ENCODE measurements at places on chromosomes 5 and 9.
A peak's percentile ranks its signal among the peaks of the same experiment; 100 is the strongest.

GRCh38 chr9:136493567-136493971 is 10.7 kb upstream of the SEC16A start:
- no peak for DNase-seq

- DNase-seq = no peak
Observed at GRCh38 chr5:51746023-51746422, 362.8 kb downstream of the ISL1 start.

- no peak for DNase-seq
Observed at GRCh38 chr9:9214066-9214465, 1398.7 kb downstream of the PTPRD start.

- DNase-seq = no peak
Observed at GRCh38 chr5:119036101-119036762, 34.7 kb upstream of the DMXL1 start.

GRCh38 chr5:100852988-100853449 is 50.1 kb downstream of the ST8SIA4 start:
- DNase-seq = no peak

GRCh38 chr9:97038611-97039513 is at the start of gene CTSV:
Gene CTSV (minus strand): TSS chr9:97039142. CDS start chr9:97038043, 1,099 bp downstream.
- peak; percentile 82 for DNase-seq

DNA sequence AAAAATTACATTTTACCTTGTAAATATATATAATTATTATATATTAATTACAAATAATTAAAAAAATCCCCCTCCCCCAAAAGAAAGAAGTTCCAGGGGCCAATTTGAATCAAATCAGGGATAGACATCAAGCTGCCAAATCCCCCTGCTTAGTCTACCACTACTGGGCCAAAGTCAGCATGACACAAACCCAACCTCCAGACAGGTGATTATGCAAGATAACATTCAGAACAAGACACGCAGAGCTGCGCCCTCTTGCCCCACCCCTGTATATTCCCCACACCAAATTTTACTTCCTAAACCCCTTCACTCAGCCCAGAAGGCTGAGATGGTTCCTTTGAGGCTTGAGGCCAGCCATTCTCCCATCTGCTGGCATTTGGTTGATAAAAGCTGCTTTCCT is 2059.1 kb upstream of the CDH6 start:
- DNase-seq = no peak

DNA sequence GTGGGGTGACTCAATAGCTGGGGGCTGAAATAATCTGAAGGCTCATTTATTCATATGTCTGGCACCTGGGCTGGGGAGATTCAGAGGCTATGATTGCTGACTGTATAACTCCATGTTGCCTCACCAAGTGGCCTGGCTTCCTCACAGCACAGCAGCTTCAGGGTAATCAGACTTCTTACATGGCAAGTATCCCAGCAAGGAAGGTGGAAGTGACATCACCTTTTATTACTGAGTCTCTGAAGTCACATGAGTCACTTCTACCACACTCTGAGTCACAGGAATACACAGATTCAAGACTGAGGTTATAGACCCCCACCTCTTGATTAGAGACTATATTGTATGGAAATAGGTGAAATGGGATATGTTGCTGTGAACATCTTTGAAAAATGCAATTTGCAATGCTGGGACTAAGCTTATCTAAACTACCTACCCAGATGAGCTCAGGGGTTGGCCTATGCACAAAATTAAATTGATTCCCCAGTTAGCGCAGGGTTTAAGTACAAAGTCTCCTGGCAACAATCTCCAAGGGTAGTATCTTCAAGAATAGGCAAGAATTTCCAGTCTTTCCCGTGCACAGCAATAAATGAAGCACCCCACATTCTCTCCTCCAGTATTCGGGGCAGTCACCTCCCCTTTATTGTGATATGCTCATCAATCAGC is 553.1 kb downstream of the LRRC70 start:
- no peak for DNase-seq

DNA sequence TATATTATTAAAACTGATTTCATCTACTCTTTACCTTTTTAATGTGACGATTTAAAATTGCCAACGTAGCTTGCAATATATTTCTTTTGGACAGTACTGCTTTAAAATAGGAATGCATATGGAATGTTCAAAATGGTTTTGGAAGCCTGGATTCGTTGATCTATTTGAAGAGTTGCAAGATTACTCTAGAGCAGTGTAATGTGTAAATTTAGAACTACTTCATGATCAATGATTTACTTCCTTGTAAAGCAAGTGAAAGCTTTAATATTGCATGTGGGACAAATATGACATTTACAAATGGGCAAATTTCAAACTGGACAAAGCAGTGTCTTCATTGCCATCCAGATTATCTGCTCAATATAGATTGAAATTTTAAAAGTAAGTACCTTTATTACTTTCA is 38.3 kb downstream of the PARP8 start:
- DNase-seq = no peak

DNA sequence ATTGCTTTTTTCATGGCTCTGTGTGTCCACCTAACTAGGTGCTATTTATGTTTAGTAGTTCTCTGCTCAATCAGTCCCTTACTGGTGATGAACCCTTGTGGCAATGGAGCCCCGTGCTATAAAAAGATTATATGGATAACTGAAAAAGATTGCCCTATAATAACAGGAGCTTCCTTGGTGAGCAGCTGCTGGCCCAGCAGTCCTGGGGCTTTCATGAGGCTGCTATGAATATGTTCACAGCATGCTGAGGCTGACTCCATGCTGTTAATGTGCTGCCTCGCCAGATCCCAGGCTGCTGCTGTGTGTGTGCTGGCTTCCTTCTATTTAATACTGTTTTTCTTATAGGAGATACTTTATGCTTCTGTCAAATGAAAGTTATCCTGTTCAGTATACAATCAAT is 357.5 kb downstream of the TAF11L14 start:
- no peak for DNase-seq

- DNase-seq = no peak
Observed at GRCh38 chr5:74822288-74822687, 43.9 kb downstream of the FAM169A start.

DNA sequence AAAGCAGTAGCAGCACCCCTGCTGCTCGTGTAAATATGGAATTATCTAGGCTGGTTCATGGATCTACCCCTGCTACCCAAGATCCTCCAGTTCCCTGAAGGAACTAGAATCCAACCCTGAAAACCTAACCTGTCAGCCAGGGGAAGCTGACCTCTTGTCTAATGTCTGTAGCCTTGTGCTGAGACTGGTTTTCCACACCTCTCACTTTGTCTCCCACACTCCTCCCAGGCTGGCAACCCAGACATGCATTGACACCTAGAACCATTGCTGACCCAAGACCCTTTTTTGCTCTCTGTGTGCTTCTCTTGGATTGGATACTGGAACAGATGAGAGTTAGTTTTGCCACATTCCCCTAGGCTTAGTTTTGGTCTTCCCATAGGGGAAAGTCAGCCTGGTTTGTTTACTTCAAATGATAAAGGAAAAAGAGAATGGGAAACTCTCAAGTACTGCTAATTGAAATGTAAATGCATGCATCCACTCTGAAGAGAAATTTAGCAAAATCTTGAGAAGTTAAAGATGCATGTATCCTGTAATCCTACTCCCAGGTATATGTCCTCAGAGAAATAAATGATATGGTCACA is 36.6 kb upstream of the NR4A3 start:
- no peak for DNase-seq

- no peak for DNase-seq
Observed at GRCh38 chr5:68435611-68436010, 220.1 kb downstream of the PIK3R1 start.

DNA sequence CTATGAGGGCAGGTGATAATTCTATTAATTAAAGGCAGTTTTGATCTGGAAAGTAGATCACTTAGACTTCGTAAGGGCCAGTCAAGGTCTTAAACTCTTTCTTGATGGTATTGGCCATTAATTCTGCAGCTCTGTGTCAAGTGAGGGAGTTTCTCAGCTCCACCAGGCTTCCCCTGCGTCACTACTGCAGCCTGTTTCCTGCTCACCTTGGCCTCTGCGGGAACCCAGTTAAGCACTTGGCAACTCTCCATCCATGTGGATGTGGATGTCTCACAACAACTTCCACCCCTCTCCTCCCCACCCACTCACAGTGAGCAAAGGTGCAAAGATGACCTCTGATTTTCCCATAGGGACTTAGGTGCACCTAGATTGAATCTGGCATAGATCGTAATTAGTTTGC is 191.6 kb downstream of the PLK2 start:
- DNase-seq = no peak

DNA sequence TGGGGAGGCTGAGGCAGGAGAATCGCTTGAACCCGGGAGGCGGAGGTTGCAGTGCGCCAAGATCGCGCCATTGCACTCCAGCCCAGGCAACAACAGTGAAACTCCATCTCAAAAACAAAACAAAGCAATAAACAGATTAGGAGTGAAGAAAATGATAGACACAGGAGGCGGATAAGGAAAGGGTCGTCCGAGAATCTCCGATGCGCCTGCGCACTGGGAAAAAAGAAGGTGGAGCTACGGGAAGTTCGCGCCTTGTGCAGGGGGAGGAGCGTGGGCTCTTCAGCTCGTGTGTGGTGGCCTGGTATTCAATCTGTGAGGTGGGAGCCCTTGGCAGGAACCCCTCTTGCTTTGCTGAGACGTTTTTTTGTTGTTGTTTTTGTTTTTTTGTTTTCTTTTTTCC is 47.3 kb downstream of the GNA14 start:
- DNase-seq = no peak

DNA sequence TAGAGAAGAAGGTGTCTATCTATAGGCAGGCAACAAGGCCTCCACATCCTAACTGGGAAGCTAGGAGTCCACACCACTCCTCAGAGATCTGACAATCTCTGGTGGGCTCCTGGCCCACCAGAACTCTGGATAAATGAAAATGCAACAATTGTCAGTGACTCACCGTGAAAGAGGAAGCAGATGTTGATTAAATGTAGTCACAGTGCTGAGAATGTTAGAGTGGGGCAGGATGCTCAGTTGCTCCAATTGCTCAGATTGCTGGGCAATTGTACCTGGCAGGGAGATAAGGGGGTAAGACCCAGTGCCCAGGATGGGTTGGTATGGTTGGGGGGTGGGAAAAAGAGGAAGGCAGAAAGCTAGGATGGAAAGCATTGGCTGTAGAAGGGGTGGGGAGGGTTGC is 4.3 kb downstream of the CCL19 start:
- no peak for DNase-seq

DNA sequence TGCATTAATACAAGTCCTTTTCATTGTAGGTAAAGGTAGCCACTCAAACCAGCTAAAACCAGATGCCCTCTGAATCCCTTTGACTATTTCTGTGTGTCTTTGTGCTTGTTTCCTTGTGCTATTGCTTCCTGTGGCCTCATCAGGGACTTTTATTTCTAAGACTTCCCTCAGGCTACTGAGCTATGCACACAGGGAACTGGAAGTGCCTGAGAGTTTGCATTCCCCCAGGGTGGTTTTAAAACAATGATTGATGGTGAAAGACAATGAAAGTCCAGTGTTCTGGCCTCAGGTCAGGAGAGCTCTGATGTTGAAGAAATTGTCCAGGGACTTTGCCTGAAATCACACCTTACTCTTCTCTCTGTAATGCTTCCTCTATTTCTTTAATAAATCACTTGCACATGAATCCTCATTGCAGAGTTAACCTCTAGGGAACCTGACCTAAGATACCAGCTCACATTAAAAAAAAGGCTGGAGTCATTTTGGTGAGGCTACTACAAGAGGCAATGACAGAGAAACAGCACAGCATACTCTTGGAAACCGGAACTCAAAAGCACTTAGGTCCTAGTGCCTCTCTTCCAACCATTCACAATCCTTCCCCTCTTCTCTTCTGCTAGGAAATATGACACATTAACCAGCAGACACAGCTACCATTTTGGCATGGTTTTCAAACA is 158.1 kb upstream of the NREP start:
- no peak for DNase-seq

DNA sequence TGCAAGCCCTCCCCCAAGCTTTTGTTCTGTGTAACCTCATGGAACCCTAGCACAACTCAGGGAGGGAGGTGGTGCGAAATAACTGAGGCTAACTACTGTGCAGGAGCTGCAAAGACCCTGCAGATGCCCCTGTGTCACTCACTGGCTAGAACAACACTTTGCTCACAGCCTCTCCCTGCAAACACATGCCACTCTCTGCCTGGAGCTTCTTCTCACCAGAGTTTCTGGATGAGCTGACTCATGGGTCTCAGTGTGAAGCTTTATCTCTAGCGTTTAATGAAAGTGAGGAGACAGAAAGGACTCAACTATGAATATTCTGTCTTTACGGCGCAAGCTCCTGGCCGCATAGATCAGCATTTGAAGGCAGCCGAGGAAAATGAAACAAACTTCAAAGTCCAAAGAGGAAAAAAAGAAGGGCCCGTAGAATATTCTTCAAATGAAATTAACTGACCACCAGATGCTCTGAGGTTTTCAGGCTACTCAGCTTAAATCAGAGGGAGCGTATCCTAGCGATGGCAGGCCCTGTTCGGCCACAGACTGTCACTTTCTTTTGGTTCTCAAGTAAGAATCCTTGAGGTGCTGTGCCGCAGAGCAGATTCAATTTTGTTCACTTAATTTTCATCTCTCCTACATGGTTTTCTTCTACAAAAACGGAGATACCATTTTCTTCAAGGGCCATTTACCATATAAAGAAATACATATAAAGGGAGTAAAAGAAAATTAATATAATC is 77.7 kb upstream of the TAS2R1 start:
- no peak for DNase-seq

DNA sequence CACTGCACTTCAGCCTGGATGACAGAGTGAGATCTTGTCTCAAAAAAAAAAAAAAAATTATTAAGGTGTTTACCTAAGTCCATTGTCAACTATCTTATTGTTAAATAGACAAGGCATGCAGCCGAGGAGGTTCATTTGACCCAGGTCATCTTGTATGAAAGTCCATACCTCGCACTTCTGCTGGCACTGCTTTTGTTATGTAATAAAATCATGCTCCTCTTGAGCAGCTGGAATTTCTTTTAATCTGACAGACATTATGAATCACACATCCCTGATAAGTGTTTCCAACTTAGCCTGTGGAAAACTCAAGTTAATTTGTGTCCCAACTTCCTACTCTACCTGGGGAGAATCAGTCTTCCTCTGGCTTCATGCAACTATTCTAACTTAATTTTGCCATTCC is 315.6 kb upstream of the KLF4 start:
- DNase-seq = no peak

- no peak for DNase-seq
Observed at GRCh38 chr9:73179589-73179988, 27.9 kb downstream of the ANXA1 start.

GRCh38 chr9:87678650-87679355 is 47.1 kb upstream of the CTSL start:
- no peak for DNase-seq

GRCh38 chr5:7753596-7753995 is 97.3 kb downstream of the CFAP90 start:
- DNase-seq = no peak

- no peak for DNase-seq
Observed at GRCh38 chr5:88883059-88883835, at the start of gene MEF2C. Gene MEF2C (minus strand): TSS chr5:88883184. CDS start chr5:88823788, 59,396 bp downstream.

DNA sequence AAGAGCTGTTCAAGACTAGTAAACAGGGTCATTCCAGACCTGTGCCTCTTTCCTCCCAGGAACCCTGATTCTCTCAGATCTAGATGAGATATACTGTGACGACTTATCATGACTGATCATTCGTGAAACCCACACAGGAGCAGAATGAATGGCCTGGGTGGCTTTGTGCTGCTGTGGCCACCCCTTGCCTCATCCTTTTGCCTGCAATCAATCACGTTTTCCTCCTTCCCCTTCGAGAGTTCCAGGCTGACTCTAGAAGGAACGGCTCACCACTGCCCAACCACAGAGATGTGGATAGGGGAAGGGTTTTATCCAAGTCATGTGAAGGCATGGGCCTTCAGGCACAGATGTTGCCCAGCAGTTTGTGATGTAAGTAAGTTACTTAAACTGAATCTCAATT is 5.8 kb downstream of the ANXA6 start:
- peak; percentile 67 for DNase-seq
